ENCODE measurements at places on chromosomes 1 and 21. TPM values are rescaled to one million over a fixed set of nuclear protein-coding genes. Genes with fewer than 3 reads are reported as not detected.

Gene ETNK2
- total RNA-seq, result 15.5 TPM

Gene OR14K1
- not detected for total RNA-seq

Gene OR2L13
- not detected for total RNA-seq

Gene HRNR
- total RNA-seq, result not detected

Data from endothelial cell of umbilical vein (primary cell).